ENCODE measurements at places on chromosomes 2 and 18.

GRCh38 chr18:40897884-40898283, 1057.2 kb upstream of the PIK3C3 start:
- DNase-seq, result no peak

- DNase-seq, result no peak
Measured at GRCh38 chr2:84768840-84769239, 112.0 kb downstream of the TRABD2A start.

GRCh38 chr2:168602846-168603401, 146.9 kb downstream of the CERS6 start:
- no peak for DNase-seq

- DNase-seq, result peak; percentile 1
Measured at GRCh38 chr18:60646725-60647124, 274.1 kb upstream of the MC4R start.

DNA sequence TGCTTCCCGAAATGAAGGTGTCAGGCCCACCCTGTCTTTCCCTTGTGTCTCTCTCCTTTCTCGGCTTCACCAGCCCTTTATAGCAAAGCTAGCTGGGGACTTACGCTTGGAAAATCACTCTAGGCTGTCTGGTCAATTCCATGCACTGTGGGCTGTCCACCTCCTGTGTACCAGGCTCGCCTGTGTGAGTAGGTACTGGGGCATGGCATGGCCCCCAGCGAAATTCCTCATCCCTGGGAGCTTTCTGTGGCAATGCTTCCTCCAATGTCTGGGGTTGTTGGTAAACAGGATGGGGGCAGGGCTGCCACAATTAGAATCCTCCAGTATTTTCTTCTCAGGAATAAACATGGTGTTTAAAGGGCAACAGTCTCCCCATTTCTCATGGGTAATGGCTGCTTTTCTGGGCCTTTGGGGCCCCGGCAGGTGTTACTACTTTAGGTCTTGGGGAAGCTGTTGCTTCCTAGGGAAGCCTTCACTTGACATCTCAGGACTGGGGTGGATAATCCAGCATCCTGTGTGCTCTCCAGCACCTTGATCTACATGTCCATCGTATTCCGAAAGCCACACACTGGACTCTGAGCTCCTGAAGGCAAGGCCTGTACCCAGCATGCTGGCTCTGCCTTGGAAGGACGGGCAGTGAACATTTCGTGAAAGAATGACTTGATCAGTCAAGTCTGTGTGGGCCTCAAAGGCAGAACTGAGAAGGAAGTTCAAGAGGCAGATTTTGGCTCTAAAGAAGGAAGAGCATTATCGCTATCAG, 21.1 kb downstream of the RHOB start:
- DNase-seq, result no peak

GRCh38 chr2:72745679-72746368, 80.0 kb downstream of the EXOC6B start:
- peak; percentile 68 for DNase-seq

- no peak for DNase-seq
Measured at GRCh38 chr2:26873286-26873983, 25.5 kb downstream of the DPYSL5 start.

GRCh38 chr2:174563530-174564282, 33.9 kb downstream of the WIPF1 start:
- DNase-seq, result no peak

GRCh38 chr2:102251042-102251848, 60.1 kb upstream of the IL1RL1 start:
- DNase-seq, result no peak

All from HT1080 (cell line).